ENCODE measurements at places on chromosomes 6 and 20.
A peak's percentile ranks its signal among the peaks of the same experiment; 100 is the strongest.

DNA sequence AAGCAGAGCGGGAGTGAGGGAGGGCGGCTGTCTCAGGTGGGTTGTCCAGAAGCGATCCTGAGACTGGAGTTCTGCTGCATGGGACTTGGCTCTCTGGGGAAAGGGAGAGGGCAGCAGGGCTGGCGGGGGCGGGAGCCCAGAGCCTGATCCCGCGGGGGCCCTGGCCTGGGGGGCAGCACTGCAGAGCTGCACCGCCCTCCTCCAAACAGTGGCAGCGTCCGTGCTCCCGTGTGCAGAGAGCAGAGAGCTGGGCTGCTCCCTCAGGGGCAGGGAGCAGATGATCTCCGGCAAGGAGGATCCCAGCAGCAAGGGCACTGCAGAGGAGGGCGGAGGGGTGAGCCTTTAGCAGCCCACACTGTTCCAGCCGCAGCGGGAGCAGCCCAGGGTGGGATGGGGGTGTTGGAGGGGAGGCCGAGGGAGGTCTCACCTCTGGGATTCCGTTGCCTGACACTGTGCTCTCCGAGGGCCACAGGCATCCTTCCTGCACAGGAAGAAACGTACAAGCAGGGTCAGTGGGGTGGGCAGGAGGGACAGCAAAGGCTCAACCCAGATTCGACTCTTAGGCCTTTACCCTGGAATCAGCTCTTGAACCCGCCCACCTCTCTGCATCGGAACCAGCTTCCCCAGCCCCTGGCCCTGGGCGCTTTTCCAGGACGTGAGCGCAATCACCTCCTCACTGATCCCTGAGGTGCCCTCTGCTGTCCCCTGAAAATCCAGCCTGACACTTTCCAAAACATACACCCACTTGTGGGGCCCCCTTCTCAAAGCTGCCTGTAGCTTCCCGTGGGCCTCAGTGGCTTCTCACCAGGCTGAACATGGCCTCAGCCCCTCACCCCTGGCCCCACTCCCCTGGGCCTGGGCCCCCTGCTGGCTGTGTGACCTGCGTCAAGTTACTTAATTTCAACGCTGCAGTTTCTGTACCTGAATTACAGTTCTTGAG is 32.6 kb upstream of the ZBP1 start:
- DNase-seq = no peak

DNA sequence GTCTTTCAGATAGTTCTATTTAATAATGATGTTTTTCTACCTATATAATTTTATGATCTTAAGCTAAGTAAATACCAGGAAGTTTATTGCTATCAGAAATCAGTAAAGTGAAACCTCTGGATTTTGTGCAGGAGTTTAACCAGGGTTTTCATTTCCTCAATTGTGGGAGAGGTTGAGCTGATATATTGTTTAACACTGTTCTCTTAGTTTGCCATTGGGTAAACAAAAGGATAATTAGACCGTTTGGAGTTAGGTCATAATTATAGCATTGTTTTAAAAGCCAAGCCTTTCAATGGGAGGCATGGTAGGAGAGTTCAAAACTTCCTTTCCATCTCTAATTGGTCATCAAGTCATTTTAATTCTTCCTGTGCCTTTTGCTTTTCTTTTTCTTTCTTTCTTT is 58.7 kb downstream of the STXBP5 start:
- DNase-seq = no peak

GRCh38 chr6:130945401-130945919 is 117.6 kb downstream of the EPB41L2 start:
- no peak for DNase-seq

- no peak for DNase-seq
Observed at GRCh38 chr6:99645986-99646385, 39.4 kb downstream of the PRDM13 start.

DNA sequence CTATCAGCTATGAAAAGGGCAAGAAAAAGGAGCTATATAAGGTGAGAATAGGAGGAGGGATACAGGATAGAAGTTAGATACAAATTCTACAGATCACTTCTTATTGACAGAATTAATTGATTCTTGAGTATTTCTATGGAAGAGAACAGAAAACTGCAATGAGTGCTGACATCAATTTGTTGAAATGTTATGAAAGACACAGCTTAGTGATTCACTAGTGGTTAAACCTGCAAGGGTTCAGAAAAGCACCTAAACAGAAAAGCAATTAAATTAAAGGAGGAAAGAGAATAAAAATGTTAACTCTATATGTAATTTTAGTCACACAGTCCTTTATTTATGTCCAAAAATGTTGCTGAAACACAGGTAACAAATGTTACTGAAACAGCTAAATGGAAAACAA is 254.4 kb upstream of the RUNX2 start:
- DNase-seq = no peak

GRCh38 chr6:32979720-32980487 is 11.5 kb downstream of the BRD2 start:
- DNase-seq = no peak

DNA sequence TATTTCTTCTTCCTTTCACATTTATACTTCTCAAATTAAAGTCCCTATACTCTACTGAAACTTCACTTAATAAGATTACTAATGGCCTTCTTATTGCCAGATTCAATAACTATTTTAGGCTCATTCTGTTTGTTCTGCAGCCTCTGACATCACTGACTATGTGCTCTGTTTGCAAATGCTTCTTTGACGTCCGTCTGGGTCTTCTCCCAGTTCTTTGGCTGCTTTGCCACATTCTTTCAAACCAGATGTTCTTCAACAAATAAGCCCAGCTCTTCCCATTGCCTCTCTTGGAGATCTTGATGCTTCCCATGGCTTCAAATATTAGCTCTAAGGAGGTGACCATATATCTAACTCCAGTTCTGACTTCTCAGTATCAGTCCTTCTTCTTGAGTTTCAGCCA is 117.4 kb downstream of the BTBD9 start:
- DNase-seq = no peak

- no peak for DNase-seq
Observed at GRCh38 chr6:7912024-7912423, 1.4 kb upstream of the TXNDC5 start.

DNA sequence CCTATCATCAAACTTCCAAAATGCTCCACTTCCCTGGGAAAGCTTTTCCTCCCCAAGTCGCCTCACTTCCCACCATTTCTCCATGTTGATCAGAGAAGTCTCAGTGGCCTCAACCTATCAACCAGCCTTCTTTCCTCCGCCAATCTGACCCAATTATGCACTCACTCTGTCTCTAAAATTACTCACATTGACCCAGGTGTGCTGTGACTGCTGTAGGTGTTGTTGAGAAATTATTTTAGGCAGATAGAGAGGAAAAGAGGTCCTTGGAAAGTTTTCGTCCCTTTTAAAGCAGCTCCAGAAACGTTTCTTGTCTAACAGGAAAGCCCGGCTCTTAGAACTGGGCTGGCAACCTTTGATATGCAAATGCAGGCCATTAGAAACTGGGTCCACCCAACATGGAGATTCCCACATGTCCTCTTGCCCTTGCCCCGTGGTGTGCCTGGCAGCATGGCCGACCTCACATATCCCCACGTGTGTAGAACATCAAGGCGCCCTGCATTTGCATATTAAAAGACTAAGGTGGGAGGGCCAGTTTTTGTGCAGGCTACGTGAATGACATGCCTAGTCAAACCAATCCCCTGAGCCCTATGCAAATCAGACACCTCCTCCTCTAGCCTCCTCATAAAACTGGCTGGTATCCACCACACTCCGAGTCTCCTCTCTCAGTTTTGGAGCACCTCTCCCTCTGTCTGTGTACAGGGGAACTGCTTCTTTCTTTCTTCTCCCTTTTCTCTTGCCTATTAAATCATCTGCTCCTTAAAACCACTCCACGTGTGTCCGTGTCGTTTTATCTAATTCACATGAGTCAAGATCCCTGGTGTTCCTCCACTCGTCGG is 12.9 kb downstream of the IPCEF1 start:
- no peak for DNase-seq

DNA sequence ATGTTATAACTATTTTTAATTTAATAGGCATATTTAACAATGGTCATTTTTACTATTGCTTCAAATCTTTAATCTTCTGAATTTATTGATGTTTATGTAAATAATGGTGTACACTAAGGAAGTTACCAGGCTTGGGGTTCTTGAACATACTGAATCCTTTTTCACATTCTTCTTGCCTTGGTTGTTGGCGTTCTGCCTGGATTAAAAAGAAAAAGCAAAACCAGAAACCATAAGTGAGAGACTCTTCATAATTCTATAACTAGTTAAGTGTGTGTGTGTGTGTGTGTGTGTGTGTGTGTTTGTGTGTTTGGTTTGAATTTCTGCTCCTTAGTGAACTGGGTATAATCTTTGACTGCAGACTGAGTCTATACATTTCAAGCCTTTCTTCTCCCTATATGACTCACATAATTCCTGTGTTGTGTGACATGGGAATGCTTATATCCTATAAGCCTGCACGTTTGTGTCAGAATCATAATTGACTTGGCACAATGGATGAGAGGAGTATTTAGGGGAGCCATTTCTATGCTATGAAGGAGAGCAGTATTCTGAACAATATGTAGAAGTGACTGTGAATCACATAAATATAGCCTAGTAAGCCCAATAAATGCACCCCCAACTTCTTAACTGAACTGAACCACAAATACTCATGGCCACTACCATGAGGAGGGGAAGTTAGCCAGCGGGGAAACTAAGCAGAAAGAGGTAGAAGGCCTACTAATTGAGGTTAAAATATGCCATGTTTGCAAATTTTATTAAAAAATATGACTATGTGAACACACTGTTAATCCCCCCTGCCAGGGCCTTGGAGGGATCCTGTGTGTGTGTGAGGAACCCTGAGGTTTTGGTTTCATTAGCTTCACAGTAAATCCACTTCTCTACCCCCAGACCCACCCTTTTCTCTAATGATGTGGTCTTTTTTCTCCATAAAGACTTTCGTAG is 425.5 kb downstream of the BCKDHB start:
- no peak for DNase-seq

DNA sequence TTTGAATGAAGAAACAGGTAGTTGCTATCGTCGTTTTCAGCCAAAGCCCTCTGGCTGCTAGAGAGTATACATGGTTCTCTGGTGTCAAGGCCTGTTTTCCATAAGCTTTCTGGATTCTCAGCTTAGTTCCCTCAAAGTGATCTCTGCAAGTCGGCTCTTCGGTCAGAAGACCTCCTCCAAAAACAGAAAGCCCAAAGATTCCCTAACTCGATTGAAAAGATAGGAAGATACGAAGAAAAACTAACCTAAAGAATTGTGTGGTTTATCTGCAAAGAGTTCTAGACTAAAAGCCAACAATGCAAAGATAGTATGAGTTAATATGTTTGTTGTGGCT is 545 bp upstream of the ASCC3 start:
- no peak for DNase-seq

- no peak for DNase-seq
Observed at GRCh38 chr6:84460491-84460890, 233.0 kb upstream of the CEP162 start.

DNA sequence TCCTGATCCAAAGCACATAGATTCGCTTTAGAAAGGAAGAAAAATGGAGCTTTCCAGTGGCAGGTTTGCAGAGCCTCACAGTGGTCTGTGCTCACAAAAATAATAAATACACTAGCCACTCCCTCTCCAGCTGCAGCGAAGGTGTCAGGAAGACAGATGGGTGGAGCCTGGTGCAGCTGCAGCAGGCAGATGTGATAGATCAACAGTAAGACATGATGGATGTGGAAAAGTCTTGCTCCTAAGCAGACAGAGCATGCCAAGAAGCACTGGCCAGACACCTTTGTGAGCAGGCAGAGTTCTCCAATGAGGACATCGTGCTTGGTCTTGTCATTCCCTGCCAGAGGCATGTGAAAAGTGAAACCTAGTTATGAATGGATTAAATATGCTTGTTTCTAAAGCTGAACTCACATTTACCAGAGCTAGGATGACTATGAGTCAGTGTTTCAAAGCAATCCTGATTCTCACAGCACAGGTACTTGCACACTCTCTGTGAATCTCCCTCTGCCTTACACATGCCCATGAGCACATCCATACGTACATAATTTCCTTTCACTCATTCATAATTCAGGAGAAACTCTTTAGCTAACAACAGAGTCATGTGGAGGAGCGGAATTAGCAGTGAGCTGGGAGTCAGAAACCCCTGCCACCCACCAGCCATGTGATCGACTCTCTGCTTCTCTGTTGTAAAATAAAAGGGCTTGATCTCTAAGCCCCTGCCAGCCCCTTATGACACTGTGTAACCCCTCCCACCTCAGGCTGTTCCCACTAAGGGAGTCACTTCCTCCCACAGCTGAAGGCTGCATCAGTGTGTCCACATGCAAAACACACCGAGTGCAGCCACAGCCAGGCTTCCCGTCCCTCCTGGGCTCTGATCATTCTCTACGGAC is 111.2 kb downstream of the SCML4 start:
- DNase-seq = peak; percentile 52

DNA sequence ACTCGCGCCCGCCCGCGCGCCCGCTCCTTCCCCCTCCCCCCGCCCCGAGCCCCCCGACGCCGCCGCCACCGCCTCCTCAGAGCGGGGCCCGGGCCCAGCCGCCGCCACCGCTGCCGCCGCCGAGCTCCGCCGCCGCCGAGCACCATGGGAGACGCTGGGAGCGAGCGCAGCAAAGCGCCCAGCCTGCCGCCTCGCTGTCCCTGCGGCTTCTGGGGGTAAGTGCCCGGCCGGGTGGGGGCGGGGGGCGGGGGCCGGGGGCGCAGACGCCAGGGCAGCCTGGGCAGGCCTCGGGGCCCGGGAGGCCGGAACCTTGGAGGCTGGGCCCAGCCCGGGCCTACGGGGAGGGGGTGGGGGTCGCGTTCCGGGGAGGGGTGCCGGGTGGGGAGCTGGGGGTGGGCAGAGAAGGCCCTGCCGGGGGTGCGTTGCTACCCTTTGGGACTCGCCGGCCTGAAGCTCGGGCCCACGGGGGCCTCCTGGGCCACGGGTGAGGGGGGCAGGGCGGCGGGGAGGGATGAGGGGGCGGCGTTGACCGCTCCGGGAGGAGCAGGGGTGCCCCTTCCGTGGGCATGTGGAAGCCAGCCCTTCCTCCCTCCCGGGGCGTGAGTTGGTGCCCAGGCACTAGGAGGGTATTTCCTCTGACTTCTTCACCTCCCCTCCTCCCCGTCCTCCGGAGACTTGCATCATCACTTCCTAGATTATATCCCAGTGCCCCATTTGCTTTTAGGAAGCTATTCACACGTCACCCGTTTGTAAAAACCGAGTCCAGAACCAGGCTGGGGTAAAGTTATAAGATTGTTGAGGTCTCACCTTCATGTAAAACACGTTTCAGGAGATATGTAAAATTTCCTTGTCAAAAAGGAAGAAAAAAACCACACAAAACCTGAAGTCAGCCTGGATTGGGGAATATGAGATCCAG is 533 bp downstream of the ZFAND3 start:
- peak; percentile 42 for DNase-seq

DNA sequence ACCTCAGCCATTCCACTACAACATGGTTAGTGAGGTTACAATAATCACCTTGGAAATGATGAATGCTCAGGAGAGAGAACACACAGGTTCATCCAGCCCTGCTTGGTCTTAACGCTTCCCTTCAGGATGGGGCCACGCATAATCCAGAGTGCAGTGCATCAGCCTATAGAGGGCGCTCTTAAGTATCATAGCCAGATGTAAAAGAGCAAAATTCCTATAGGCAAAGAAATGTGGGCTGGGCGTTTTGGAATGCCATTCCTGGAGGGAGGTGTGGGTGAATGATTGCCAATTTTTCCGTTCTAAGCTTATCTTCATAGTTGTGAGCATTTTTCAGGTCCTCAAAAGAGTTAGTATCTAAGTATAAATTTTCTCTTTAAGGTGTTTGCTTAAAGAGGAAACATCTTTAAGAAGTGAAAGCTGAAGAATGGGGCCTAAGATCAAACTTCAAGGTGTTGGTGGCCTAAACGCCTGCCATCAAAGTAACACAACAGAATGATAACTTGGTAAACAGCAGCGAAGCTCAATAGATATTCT is 1.8 kb downstream of the RIPOR2 start:
- peak; percentile 74 for DNase-seq

Data from CD4-positive, alpha-beta T cell treated with Interleukin-4 for 4 hours (primary cell).